Breast epithelium (tissue), 4 donors: ENCODE measurements at places on chromosomes 3 and 15. TPM values are rescaled to one million over a fixed set of nuclear protein-coding genes. Genes with fewer than 3 reads are reported as not detected.

The NUSAP1 gene
- total RNA-seq, result 6.9 TPM

The GRIP2 gene
- total RNA-seq, result 0.88 TPM

The PIERCE2 gene
- 2.6 TPM for total RNA-seq

The SSUH2 gene
- 0.33 TPM for total RNA-seq

The BOC gene
- 48.8 TPM for total RNA-seq

The LSMEM2 gene
- total RNA-seq, result not detected

The GNAT1 gene
- not detected for total RNA-seq

The PAK6 gene
- total RNA-seq, result 0.80 TPM

The MRPS22 gene
- 45.2 TPM for total RNA-seq

The SLC22A14 gene
- not detected for total RNA-seq

The XPC gene
- 74.2 TPM for total RNA-seq

The CLEC3B gene
- total RNA-seq, result 479 TPM

The CHP1 gene
- 120 TPM for total RNA-seq

The TCTA gene
- 22.6 TPM for total RNA-seq
